Activated CD8-positive, alpha-beta memory T cell treated with anti-CD3 and anti-CD28 coated beads, Interleukin-2, amount 10 ng/mL, durations not matched to agents 7 days and 5 days (primary cell): ENCODE measurements at places on chromosomes 12 and 14. TPM values are rescaled to one million over a fixed set of nuclear protein-coding genes. Genes with fewer than 3 reads are reported as not detected.

PDE3A gene
- not detected for total RNA-seq

KERA gene
- not detected for total RNA-seq

ANO4 gene
- not detected for total RNA-seq

CHFR gene
- 87.7 TPM for total RNA-seq

AKAP5 gene
- total RNA-seq = 8.8 TPM

ASIC1 gene
- total RNA-seq = 19.0 TPM

LTB4R gene
- total RNA-seq = 32.5 TPM

DPPA3 gene
- total RNA-seq = not detected

SMCO2 gene
- total RNA-seq = 0.91 TPM

FSCB gene
- total RNA-seq = not detected

LRRC9 gene
- total RNA-seq = not detected

CMAS gene
- total RNA-seq = 41.1 TPM

CPNE6 gene
- total RNA-seq = 0.12 TPM

SDR9C7 gene
- total RNA-seq = not detected

SERPINA10 gene
- total RNA-seq = not detected

KCNK10 gene
- total RNA-seq = not detected

USP44 gene
- 11.1 TPM for total RNA-seq

KRT6C gene
- not detected for total RNA-seq

TAS2R30 gene
- total RNA-seq = 2.1 TPM

NEUROD4 gene
- total RNA-seq = not detected

KCNMB4 gene
- total RNA-seq = 0.32 TPM

HNF1A gene
- not detected for total RNA-seq

SMOC1 gene
- not detected for total RNA-seq

WDR20 gene
- 33.6 TPM for total RNA-seq
